Sigmoid colon (tissue), 7 donors: ENCODE measurements at places on chromosomes 4 and X.

- H3K4me3 ChIP-seq: no peak overlapping the region
- H3K4me1 ChIP-seq: peaks cover 31% of the 10 kb centered on the region
- peaks cover 19% of the 10 kb centered on the region for H3K36me3 ChIP-seq
- no peaks in the 10 kb centered on the region for H3K27me3 ChIP-seq
- peak overlapping the region; percentile 61 for H3K27ac ChIP-seq
These were observed 4.7 kb downstream of the PYURF start for GRCh38 chr4:88518911-88519310.

DNA sequence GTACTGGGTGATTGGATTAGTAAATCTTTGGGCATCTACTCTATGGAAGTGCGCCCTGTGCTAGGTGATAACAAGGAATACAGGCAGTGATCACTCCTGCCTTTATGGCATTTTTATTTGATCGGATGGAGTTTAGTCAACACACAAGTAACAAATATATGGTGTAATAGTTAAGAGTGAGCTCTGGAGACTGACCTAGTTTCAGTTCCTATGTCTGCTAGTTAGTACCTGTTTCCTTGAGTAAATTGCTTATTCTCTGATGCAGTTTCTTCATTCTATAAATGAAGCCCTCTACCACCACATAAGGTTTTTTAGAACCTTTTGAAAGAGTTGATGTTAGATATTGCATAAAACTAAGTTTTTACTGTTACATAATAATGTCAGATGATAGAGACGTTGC is 134.6 kb downstream of the KDM6A start:
- no peak overlapping the region for H3K27ac ChIP-seq
- H3K36me3 ChIP-seq: no peaks in the 10 kb centered on the region
- H3K4me1 ChIP-seq: peaks cover 12% of the 10 kb centered on the region
- H3K27me3 ChIP-seq: no peaks in the 10 kb centered on the region
- no peak for DNase-seq

DNA sequence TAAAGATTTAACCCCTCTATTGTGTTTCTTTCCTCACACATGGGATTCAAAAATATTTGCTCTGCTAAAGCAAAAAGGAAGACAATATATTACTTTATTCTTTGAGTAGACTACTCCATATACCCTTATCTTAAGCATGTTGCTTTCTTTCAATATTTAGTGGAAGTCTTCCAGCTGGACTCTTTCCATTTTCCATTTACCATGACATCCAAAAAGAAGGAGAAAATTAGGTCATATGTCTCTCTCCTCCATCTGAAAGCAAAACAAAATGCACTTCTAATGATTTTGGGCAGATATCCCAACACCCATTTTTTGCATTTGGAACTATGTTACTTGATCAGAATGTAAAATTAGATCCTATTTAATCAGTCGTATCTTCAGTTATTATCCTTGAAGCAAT is 1336.5 kb downstream of the PCDH19 start:
- H3K27me3 ChIP-seq: no peaks in the 10 kb centered on the region
- no peaks in the 10 kb centered on the region for H3K4me1 ChIP-seq
- H3K4me3 ChIP-seq: no peak overlapping the region
- H3K27ac ChIP-seq: no peak overlapping the region
- no peak for DNase-seq

DNA sequence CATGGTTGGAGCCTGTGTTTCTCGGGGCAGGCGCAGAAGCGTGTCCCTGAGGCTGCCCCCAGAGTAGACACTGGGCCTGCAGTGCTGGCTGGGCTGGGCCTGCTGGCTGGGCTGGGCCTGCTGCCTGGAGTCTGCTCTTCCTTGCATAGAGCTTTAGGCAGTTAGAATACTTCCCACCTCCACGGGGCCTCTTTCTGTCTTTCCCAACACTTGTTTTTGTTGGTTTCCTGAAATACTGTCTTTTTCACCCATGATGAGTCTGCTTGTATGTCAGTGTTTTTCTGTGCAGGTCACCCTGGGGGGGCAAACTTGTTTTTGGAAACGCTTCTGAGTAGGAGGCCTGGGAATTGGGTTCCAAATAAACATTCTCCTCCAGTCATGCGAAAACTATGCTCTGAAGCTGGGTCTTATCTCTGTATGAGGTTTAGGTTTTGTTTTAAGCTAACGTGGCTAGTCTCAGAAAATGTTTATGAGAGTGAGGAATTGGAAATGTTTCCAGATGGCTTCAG is 32.2 kb downstream of the TRMT44 start:
- peaks cover 16% of the 10 kb centered on the region for H3K36me3 ChIP-seq
- DNase-seq: peak; percentile 86
- peak overlapping the region; percentile 82 for H3K27ac ChIP-seq

DNA sequence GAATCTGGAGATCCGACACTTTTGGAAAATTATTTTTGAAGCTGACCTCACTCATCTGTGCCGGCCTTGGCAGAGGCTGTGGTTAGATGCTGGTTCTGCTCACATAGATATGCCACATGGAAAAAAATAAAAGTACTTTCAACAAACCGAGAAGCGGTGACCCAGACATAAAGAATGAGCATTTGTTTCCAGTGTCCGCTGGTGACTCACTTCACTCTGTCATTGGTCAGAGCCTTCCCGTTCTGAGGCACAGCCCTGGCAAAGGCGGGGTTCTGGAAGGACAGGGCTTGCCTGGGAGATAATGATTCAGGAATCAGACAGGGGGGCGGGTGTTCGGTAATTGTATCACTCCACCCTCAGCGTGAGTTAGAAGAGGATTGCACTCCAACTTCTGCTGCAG is 172.4 kb upstream of the MXRA5 start:
- H3K4me3 ChIP-seq: no peak overlapping the region
- H3K27me3 ChIP-seq: no peaks in the 10 kb centered on the region
- peak; percentile 66 for DNase-seq
- no peak overlapping the region for H3K27ac ChIP-seq
